Stimulated activated CD8-positive, alpha-beta memory T cell treated with anti-CD3 and anti-CD28 coated beads, Interleukin-7, amount 100 ng/mL, for 48 hours (primary cell): ENCODE measurements at places on chromosomes 13 and 19.
A peak's percentile ranks its signal among the peaks of the same experiment; 100 is the strongest.

- no peak for DNase-seq
Measured at GRCh38 chr19:48625891-48626327, 6.6 kb downstream of the SPHK2 start.

- no peak for DNase-seq
Measured at GRCh38 chr13:95073747-95074311, 227.4 kb downstream of the ABCC4 start.

DNA sequence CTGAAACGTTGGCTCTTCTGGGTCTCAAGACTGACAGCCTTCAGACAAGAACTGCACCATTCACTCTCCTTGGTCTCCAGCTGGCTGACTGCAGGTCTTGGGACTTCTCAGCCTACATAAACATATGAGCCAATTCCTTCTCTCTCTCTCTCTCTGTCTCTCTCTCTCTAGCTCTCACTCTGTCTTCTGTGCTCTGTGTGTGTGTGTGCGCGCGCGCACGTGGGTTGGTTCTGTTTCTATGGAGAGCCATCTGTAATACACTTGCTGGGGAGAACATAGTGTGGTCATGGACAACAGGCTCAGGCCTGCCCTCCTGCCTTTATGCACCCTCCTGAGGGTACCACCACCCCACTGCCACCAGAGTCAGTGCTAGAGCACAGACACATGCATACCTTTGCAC lies 13.7 kb upstream of the SERPINE3 start:
- DNase-seq, result no peak

GRCh38 chr13:80386002-80386401 lies 45.1 kb upstream of the SPRY2 start:
- no peak for DNase-seq

DNA sequence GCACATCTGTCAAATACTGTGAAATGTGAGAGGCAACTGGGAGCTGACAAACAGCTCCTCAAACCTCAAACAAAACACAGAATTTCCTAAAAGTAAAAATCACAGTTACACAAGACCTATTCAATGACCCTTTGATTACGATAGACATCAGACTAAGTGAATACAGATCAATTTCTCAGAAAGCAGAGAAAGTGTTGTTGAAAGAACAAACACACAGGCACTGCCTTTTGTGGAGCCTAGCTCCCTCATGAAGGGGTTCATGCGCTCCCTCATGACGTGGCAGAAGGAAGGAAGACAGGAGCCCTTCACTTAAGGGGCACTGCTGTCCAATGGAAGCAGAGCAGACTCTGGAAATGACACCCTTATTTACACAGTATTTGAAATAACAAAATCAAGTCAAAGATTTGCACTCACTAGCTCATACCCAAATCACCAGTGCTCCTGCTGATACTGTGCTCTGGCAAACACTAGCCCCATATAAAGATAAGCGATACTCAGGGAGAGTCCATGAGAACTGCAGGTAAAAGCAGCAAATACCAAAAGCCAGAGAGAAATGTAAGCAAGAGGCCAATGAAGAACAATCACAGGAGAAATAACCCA lies 144.9 kb downstream of the KLF12 start:
- no peak for DNase-seq

DNA sequence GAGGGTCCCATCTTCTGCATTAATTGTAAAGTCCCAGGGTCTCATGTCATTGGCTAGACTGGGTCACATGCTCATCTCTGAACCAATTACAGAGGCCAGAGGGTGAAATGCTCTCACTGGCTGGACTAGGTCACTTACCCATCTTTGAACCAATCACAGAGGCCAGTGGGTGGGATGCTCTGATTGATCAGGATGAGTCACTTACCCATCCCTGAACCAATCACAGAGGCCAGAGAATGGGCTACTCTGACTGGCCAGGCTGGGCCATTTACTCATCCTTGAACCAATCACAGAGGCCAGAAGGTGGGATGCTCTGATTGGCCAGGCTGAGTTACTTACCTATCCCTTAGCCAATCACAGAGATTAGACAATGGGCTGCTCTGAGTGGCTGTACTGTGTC lies 5.3 kb downstream of the MISP start:
- DNase-seq, result peak; percentile 43

GRCh38 chr19:23249911-23250649 lies at the start of gene ZNF724:
Gene ZNF724, minus strand, starts transcription at chr19:23250394. Its CDS starts 152 bp downstream, at chr19:23250242.
- DNase-seq, result peak; percentile 75

GRCh38 chr13:58992478-58993042 lies 1171.2 kb downstream of the DIAPH3 start:
- no peak for DNase-seq

DNA sequence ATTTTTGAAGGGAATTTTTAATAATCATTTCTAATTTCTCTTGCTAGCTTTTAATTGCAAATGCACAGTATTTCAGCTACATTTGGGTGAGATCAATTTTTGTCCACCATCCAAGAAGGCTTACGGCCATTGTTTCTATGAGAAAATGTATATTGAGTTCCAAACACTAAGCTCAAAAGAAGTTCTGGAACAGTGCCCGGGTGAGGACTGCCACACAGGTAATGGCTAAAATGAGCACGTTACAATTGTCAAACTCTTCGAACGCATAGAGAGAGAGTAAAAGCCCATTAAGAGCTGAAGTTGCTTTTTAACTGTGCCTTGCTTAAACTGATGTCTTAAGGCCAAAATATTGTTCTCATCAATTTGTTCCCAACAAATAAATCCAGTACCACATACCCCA lies 755.0 kb downstream of the DIAPH3 start:
- DNase-seq, result no peak

GRCh38 chr13:27289011-27289665 lies 18.5 kb downstream of the RASL11A start:
- no peak for DNase-seq

DNA sequence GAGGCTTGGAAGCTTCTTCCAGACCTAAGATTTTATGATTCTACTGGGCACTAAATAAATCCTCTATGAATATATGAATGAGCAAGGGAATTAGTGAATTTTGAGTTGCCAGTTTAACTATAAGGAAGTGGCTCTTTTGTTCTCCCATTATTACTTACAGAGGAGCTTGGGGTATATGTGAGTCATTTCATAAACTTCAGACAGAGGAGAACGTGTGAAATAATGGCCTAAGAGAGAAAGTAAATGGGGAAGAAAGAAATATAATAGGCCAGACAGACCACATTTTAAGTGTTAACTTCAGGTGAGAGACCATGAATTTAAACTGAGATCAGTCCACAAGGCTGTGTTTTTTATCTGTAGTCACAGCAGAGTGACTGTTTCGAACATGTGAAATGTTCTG lies 570.9 kb downstream of the GPC6 start:
- no peak for DNase-seq

- DNase-seq, result no peak
Measured at GRCh38 chr13:47298506-47298905, 401.7 kb upstream of the HTR2A start.

DNA sequence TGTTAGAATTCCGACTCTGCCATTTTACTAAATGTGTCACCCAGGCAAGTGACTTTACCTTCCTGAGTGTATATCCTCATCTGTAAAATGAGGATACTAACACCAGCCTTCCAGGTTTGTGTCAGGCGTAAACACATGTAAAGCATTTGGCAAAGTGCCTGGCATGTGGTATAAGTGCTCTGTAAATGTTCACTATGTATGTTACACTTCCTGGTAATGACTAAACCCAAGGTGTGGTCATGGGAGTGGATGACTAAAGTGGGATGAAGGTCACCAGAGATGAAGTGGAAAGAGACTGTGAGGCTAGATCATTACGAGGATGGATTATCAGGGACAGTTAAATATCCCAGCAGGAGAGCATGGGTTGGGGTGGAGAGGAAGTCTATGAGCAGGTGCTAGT lies 25.6 kb downstream of the DEDD2 start:
- DNase-seq, result no peak

DNA sequence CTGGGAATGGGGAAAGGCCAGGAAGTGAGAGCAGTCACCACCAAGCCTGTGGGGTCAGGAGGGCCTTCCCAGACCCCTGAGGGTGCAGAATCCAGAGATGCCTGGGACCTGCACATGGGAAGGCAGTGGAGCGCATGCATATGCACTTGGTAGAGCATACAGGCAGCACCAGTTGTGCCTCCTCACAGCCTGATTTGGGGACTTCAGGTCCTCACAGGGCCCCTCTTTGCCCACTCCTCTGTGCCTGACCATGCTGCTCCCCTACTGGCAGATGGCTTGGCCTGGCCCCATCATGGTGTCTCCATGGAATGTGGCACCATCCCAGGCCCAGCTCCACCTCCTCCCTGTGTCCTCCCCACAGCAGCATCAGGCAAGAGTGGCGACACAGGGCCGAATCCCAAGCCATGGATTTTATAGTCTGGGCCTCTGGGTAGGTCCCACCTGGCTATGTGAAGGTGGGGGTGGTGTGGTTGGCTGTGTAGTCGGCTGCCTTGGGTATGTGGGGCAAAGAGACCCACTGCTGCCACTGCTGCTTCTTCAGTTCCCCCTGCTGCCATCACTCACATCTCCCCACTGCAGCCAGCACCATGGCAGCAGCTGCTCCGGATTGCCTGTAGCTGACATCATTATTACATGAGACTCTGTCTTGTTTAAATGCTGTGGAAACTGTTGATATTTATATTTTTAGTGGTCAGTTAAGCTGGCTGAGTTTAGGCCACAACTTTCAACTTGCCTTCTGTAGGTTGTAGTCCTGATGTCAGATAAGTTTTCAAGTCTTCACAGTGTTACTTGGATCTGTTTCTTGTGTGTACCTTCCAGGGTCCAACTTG lies 247.0 kb downstream of the GPC6 start:
- no peak for DNase-seq

DNA sequence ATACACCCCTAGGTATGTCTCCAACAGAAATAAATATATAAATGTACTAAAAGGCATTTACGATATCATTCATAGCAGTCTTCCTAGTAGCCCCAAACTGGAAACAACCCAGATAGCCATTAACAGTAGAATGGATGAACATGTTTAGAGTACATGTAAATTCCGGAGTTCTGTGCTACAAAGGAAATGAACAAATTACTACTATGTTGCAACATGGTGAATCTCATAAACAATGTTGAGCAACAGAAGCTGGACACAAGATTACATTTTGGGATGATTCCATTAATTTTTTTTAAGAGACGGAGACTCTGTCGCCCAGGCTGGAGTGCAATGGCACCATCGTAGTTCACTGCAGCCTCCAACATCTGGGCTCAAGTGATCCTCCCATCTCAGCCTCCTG lies 5.9 kb upstream of the SLC7A10 start:
- no peak for DNase-seq

GRCh38 chr19:3521104-3521445 lies 15.0 kb downstream of the FZR1 start:
- no peak for DNase-seq

DNA sequence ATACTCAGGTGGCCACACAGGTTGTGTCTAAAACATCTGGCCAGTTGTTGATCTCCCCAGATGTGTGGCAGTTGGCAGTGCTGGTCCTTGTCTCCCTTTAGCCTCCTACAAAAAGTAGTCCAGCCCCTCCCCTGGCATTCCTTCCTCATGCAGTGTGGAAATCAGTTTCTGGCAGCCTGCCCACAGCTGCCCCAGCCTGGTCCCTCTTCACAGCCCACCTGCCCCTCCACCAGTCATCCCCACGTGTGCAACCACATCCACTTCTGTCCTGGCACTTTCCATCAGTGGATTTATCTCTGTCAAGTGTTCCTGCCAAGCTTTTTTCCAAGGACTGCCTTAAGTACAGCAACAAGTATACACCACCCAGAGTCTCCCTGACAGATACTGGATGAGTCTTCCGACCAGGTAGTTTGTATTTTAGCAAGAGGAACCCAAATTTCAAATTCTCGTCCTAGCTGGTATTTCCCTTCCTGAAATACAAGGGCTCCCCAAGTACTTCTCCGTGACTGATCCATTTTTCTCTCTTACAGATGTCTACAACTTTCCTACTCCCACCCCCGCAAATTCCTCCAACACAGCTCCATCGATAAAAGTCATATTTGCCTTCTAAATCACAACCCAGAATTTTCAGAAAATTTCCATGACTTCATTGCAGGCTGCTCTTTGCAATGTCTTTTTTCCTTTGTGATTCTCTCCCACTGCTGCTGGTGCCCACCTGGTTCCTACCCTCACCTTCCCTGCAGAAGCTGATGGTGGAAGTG lies 313.5 kb downstream of the FOXO1 start:
- DNase-seq, result no peak

DNA sequence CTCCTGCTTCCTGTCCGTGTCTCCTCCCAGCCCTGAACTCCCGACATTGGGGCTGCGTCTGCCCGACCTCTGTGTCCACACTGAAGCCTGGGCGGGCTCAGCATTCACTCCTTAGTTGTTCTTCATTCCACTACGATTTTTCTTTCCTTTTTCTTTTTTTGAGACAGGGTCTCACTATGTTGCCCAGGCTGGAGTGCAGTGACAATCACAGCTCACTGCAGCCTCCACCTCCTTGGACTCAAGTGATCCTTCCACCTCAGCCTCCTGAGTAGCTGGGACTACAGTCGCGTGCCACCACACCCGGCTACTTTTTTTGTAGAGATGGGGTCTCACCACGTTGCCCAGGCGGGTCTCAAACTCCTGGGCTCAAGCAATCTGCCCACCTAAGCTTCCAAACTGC lies 23.5 kb upstream of the SIGLEC11 start:
- DNase-seq, result no peak

GRCh38 chr13:19957320-19958154 lies 990 bp upstream of the ZMYM2 start:
- peak; percentile 57 for DNase-seq

DNA sequence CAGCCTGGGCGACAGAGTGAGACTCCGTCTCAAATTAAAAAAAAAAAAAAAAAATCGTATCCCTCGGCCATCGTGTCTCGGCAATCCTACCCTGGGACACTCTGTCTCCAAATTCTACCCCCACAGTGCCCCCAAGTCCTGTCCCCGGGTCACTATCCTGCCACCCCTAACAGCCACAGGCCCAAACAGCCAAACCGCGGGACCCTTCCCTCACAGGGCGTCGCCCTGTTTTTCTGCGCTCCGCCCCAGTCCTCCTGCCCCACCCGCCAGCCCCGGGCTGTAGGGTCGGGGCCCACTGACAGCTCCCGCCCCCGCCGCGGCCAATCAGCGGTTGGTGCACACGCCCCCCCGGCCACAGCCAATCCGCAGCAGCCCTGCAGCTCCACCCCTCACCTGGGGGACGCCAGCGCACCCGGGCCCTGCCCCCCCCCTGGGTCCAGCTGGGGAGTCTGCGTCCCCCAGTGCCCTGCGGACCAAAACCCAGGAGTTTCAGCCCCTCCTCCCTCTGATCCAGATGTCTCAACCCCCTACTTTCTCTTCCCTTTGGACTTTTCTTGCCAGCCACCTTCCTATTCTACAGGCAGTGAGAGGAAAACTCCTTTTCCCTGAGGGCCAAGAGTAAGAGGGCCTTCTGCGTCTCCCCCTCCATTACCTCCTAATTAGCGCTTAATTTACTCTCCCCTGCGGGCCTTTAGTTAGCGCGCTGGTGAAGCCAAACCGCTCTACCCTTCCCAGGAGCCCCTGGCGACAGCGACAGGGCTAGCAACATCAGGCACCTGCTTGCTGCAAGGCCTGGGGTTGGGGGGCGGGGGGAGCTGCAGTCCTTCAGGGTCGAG lies 1.5 kb upstream of the BCAT2 start:
- peak; percentile 74 for DNase-seq
